ENCODE measurements at places on chromosomes 7 and 10.

- DNase-seq = no peak
These were observed 1050.5 kb upstream of the AUTS2 start for GRCh38 chr7:68547799-68548198.

DNA sequence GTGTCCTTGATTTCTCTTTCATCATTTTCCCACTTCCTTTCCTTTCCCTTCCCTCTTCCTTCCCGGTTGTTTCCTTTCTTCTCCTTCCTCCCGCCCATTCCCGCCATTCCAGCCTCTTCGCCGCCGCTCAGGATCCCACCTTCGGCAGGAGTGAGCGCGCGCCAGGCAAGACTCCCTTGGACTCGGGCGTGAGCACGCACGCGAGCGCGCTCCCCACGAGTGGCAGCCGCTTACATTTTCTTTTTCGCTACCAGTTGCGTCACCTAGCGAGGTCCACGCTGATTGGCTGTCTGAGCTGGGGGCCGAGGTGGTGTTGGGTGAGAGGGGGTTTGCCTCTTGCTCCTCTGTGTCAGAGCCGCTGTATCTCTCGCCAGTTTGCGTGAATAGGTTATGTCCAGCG lies 11.8 kb downstream of the ZAN start:
- peak; percentile 30 for DNase-seq

GRCh38 chr10:114402871-114403540 lies 1.3 kb downstream of the AFAP1L2 start:
- no peak for DNase-seq

DNA sequence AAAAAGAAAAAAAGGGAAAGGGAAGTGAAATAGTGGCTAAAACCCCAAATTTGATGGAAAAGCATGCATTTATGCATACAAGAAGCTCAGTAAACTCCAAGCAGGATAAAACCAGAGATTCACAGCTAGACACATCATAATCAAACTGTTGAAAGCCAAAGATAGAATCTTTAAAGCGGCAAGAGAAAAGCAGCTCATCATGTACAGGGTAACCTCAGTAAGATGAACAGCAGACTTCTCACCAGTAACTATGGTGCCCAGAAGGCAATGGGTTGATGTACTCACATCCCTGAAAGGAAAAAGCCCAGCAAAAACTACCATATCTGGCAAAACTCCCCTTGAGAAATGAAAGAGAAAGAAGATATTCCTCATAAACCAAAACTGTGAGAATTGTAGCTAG lies 60.4 kb downstream of the TPST1 start:
- peak; percentile 18 for DNase-seq

- DNase-seq = no peak
These were observed 87.2 kb upstream of the HPS1 start for GRCh38 chr10:98533746-98534445.

DNA sequence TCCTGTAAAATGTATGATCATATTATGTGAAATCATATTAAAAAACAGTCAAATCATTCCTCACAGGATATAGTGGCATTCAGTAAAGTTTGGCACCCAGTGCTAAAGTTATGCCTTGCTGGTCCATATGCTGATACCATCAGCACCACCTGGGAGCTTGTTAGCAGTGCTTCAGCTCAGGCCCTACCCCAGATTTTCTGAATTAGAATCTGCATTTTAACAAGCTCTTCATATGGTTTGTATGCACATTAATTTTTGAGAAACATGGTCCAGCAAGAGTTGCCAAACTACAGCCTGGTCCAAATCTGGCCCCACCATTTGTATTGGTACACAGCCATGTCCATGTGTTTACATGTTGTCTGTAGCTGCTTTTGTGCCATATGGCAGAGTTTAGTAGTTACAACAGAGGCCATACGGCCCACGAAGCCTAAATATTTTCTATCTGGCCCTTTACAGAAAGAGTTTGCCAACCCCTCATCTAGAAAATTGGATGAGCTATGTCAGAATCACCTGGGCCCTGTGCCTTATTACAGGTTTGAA lies 30.1 kb downstream of the RAB18 start:
- no peak for DNase-seq

- DNase-seq = no peak
These were observed 855.0 kb downstream of the REEP3 start for GRCh38 chr10:64376167-64376566.

- no peak for DNase-seq
These were observed 36.3 kb upstream of the CDK6 start for GRCh38 chr7:92872701-92873100.

GRCh38 chr10:7121154-7121797 lies 289.6 kb downstream of the SFMBT2 start:
- peak; percentile 61 for DNase-seq

DNA sequence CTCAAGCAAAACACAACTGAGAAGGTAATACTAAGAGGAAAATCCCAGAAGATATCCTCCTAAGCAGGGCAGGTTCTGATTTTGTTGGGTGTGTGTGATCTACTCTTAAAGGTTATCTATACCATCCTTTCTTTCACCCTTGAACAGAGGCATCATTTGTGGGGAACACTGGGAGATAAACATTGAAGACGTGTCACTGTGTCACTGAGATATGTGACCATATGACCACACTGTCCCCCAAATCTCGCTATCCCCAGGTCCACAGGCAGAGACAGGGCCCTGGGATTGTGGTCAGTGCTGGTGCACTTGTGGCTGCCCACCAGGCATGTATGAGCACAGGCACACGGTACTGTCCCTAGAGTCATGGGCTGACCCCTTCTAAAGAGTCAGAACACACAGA lies 30.0 kb downstream of the TECTB start:
- no peak for DNase-seq

GRCh38 chr7:143408686-143409561 lies at the start of gene EPHA1:
EPHA1 (minus strand) TSS chr7:143408856; CDS start chr7:143408805, 51 bp downstream.
- no peak for DNase-seq

- DNase-seq = no peak
These were observed 186.6 kb upstream of the LYZL1 start for GRCh38 chr10:29102233-29102632.

DNA sequence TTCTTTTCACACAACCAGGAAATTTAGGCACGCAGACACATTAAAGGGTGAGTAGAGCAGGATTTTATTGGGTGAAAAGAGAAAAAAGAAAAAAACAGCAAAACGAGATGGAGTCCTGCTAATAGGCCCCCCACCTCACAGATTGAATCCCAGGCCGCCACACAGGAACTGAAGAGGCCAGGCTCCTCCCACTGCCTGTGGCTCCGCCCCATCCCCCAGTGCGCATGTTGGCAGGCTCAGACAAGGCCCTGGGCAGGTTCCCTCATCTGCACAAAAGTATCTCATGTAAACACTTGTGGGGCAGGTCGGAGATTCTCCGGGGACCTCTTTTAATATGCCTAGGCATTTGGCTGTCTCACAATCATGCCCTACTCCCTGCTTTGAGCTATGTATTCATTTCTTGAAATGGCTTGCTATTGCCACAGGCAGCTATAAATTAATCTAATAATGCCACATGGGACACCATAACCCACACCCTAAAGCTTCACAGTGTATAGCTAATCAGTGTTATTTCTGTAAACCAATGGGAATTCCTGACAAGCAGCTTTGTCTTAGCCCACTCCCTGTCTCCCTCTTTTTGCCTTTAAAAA lies 76.2 kb upstream of the KIF5B start:
- DNase-seq = no peak

GRCh38 chr7:15209429-15209828 lies 306.9 kb upstream of the DGKB start:
- no peak for DNase-seq

GRCh38 chr7:107810626-107811025 lies 7.6 kb upstream of the SLC26A3 start:
- DNase-seq = no peak

DNA sequence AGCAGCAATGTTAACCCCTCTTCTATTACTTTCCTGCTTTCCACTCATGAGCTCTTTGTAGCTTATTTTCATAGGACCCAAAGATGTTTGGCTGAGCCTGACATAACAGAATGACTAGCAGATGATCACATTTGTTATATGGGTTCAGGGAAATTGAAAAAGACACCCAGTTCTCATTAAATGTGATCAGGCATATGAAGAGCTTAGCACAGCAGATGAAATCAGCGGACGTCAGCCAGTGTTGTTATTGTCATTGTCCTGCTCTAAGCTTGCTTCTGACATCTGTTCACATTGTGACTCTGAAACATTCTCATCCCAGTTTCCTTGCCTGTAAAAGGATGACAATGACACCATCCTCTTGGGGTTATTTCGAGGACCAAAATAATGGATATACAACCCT lies 43.5 kb downstream of the FAM241B start:
- DNase-seq = no peak

DNA sequence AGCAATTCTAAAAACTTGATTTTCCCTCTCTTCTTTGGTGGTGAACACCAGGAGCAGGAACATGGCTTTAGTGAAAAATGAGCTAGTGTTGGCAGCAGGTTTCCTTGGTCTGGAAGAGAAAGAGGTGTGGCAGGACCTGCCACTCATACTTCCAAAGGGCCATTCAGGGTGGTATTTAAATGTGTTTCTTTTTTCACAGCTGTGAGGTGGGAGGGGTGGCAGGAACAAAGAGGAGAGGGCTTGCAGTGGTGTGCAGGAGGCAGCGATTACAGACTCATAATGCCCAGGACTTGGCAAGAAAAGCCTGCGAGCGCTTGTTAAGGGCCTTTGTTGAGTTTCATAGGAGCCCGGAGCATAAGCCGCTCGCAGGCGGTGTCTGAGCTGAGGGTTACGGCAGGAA lies 36.8 kb downstream of the WIPF3 start:
- no peak for DNase-seq

GRCh38 chr10:22993314-22993713 lies 65.5 kb downstream of the ARMC3 start:
- no peak for DNase-seq

- DNase-seq = no peak
These were observed 73.9 kb upstream of the SMNDC1 start for GRCh38 chr10:110378533-110379108.

DNA sequence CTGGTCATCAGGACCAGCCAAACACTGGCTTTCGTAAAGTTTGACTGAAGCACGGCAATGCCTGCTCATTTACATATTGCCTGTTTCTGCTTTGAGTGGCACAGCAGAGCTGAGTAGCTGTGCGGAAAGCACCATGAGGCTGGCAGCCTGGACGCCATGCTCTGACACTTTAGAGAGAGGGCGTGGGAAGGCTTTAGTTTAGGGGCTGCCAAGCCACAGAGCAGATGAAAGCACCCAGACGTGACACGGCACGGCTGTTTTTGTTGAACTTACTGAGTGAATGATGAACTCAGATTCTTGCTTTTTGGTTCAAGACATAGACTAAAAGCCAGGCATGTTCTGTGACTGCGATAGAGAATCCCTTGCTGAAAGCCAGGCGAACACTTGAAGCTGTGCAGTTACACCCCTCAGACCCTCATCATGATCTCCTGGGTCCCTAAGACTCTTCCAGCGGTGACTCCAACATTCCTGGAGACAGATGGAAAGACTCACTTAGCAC lies 182.1 kb downstream of the ZMYND11 start:
- no peak for DNase-seq

GRCh38 chr10:101859530-101859929 lies 15.9 kb upstream of the KCNIP2 start:
- DNase-seq = no peak

DNA sequence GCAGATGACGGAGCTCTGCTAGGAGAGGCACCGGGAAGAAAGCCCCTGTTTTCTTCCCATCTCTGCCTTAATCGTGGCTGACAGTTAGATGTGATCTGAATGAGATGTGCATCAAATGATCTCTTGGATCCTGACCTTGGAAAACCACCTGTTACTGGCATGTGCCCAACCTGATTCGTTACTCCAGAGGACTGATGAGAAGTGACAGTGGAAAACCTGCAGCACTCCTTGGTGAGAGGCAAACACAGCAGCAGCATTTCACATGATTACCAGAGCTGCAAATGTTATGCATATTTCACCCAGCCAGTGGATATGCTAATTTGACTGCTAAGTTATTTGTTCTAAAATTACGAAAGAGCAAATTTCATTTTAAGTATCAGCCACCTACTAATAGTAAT lies 95.3 kb downstream of the PTPRN2 start:
- no peak for DNase-seq

DNA sequence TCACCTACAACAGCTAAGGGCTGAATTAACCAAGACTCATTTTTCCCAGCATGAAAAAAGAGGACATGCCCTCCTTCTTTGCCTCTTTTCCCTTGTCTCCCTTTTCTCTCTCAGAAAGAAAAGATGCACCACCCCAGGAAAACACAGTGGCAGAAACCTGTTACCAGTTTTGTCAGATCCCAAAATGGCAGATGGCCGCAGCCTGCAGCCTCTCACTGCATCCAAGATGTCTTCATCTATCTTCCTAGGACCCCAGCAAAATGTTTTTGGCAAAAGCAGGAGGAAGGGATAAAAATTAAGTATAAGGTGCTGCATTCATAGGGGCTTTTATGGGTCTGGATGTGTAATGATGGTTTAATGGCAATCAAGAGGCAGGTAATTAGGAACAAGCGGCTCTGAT lies 266.6 kb upstream of the NPVF start:
- no peak for DNase-seq

DNA sequence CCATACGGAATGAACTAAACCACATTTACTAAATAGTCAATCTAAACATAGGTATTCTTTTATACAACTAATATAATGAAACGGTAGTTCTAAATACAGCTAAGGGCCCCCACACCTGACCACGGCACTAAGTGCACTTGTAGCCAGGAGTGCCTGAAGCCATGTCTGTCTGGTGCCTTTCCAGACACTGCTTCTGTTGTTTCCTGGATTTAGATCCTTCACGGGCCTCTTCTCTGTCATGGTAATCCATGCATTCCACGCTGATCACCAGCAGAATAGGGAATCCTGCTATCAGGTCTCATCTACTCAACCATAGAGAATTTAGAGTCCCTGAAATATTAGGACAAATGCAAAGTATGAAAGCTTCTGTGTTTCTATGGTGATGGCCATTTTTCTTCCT lies 37.8 kb downstream of the OSBPL3 start:
- no peak for DNase-seq

Data from inflammatory macrophage treated with lipopolysaccharide for 4 hours (primary cell).